Central memory CD8-positive, alpha-beta T cell (primary cell): ENCODE measurements at places on chromosomes 2 and 18.

- no peak for DNase-seq
- H3K4me1 ChIP-seq: no peaks in the 10 kb centered on the region
- H3K4me3 ChIP-seq: no peak overlapping the region
- peaks cover 1% of the 10 kb centered on the region for H3K36me3 ChIP-seq
- no peak overlapping the region for H3K27ac ChIP-seq
Measured at GRCh38 chr2:65527451-65528240, 95.2 kb upstream of the SPRED2 start.

DNA sequence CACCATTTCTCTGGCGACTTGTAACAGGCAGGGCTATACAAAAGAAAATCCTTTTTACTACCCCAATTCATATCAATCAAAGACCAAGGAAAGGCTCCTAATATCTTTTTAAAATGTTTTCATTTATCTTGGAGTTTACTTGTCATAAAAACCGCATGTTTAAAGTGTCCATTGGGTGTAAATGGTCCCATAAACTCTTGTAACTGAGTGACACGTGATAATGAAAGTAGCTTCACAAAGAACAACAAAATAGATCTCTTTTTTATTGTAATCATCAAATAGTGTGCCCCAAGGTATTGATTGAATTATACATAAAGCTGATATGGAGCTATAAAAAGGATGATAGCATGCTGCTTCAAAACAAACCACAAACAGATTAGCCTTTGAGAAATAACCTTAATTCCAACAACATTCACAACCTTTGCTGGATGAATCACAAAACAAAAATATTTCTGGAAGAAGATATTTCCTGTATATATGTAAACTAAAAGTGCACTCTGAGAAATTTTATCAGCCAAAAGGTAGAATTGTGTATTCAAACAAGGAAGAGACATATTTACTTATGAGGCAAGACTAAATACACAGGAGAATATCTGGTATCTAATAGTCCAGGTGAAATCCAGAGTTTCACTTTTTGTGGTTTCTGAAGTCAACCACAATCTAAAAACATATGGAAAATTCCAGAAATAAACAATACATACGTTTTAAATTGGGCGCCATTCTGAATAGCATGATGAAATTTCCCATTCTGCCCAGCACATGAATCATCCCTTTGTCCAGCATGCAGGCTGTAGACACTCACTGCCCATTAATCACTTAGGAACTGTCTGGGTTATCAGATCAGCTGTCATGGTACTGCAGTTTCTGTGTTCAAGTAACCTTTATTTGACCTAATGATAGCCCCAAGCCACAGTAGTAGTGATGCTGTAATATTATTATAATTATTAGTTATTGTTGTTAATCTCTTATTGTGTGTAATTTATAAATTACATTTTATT lies 237.5 kb downstream of the PIK3C3 start:
- H3K27me3 ChIP-seq: no peaks in the 10 kb centered on the region
- H3K27ac ChIP-seq: no peak overlapping the region
- no peak overlapping the region for H3K4me3 ChIP-seq
- no peak for DNase-seq

GRCh38 chr2:119255760-119256581 lies 32.3 kb downstream of the STEAP3 start:
- no peaks in the 10 kb centered on the region for H3K4me1 ChIP-seq
- peaks cover 22% of the 10 kb centered on the region for H3K27me3 ChIP-seq
- no peak overlapping the region for H3K4me3 ChIP-seq
- no peak overlapping the region for H3K27ac ChIP-seq
- DNase-seq: no peak

DNA sequence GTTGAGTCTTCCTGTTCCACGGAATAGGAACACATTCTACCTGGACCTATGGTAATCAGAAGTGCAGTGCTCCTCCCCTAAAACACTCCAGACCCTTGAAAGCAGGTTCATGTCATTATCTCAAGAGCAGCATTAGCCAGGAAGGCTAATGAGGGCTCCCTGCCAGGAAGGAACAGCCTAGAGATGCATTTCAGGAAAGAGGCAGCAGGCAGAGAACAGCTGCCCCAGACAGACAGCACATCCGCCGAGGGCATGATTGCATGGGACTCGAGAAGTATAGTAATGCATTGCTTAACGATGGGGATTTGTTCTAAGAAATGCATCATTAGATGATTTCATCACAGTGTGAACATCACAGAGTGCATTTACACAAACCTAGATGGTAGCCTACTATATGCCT lies 171.5 kb downstream of the ALK start:
- H3K27me3 ChIP-seq: peaks cover 18% of the 10 kb centered on the region
- no peak for DNase-seq
- H3K36me3 ChIP-seq: no peaks in the 10 kb centered on the region
- H3K27ac ChIP-seq: no peak overlapping the region

DNA sequence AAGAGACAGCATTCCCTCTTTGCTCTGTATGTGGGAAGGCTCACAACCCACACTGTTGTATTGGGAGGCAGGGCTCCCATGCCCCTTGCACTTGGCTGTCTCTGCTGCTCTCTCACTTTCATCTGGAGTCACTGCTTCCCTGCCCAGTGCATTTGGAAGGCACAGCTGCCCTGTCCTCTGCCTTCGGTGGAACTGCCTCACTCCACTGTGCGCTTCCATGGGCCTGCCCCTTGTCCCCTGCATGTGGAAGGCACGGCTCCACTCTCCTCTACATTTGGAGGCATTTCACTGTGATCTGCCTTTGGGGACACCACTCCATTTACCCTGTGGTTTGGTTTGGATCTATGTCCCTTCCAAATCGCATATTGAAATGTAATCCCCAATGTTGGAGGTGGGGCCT lies 9.1 kb upstream of the PROM2 start:
- no peaks in the 10 kb centered on the region for H3K4me1 ChIP-seq
- no peak for DNase-seq
- no peaks in the 10 kb centered on the region for H3K36me3 ChIP-seq
- no peak overlapping the region for H3K27ac ChIP-seq
- H3K4me3 ChIP-seq: no peak overlapping the region

DNA sequence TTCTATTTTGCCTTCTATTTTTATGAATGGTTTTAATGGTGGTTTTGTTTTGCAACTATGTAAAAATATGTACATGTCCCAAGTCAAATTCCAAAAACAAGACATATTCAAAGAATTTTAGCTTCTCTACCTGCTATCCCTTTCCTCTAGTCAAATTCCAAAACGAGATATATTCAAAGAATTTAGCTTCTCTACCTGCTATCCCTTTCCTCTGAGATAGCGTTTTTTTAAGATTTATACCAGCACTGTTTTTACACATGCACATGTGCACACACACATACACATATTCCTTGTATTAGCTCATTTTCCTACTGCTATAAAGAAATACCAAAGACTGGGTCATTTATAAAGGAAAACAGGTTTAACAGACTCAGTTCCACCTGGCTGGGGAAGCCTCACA lies 199.1 kb upstream of the ARL4C start:
- H3K27ac ChIP-seq: no peak overlapping the region
- no peak overlapping the region for H3K4me3 ChIP-seq
- no peak for DNase-seq
- peaks cover 68% of the 10 kb centered on the region for H3K27me3 ChIP-seq
- no peaks in the 10 kb centered on the region for H3K36me3 ChIP-seq

- H3K27me3 ChIP-seq: no peaks in the 10 kb centered on the region
- no peak for DNase-seq
- H3K36me3 ChIP-seq: peaks cover 2% of the 10 kb centered on the region
- H3K4me1 ChIP-seq: no peaks in the 10 kb centered on the region
- no peak overlapping the region for H3K4me3 ChIP-seq
- no peak overlapping the region for H3K27ac ChIP-seq
Measured at GRCh38 chr2:39469807-39470206, 32.7 kb upstream of the MAP4K3 start.

DNA sequence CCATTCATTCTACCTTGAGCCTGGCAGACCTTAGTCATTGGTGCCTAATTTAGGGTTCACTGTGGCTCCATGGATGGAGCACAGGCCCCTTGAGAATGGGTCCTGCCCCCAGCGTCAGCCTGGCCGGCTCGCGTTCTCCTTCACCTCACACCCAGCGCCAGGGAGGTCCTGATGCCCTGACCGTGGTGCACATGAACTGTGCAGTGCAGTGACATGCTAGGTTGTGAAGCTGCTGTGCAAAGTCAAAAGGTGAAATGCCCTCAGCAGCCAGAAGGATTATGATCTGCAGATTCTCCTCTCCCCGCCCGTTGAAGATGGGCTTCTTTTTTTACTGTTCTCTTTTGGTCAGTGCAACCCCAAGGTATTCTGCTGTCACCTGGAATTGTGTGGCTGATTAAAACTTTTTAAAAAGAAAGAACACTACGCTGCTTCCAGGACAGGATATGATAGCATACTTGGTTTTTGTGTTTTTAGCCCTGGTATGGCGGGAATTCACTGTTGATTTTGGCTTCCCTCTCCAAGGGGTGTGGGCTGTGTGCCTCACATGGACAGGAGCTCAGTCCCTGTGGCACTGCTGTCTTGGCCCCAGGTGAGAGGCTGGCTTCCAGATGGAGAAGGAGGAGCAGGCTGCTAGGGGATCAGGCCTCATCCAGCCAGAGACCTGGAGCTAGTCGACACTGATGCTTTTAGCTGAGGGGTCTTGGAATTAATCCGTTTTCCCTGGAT lies 49.4 kb upstream of the MCFD2 start:
- peak overlapping the region; percentile 46 for H3K27ac ChIP-seq
- H3K36me3 ChIP-seq: peaks cover 7% of the 10 kb centered on the region
- no peak for DNase-seq
- H3K4me3 ChIP-seq: no peak overlapping the region

- H3K36me3 ChIP-seq: no peaks in the 10 kb centered on the region
- H3K4me3 ChIP-seq: no peak overlapping the region
- DNase-seq: no peak
- no peak overlapping the region for H3K27ac ChIP-seq
Measured at GRCh38 chr18:39172695-39173421, 1607.3 kb upstream of the CELF4 start.

- H3K4me3 ChIP-seq: peak overlapping the region; percentile 45
- peaks cover 48% of the 10 kb centered on the region for H3K4me1 ChIP-seq
- peaks cover 2% of the 10 kb centered on the region for H3K36me3 ChIP-seq
- peak overlapping the region; percentile 79 for H3K27ac ChIP-seq
Measured at GRCh38 chr2:195575879-195576401, 81.1 kb upstream of the SLC39A10 start.

- no peak overlapping the region for H3K4me3 ChIP-seq
- peaks cover 15% of the 10 kb centered on the region for H3K27me3 ChIP-seq
- no peak overlapping the region for H3K27ac ChIP-seq
- no peak for DNase-seq
Measured at GRCh38 chr18:58996131-58996641, 131.5 kb downstream of the ZNF532 start.

DNA sequence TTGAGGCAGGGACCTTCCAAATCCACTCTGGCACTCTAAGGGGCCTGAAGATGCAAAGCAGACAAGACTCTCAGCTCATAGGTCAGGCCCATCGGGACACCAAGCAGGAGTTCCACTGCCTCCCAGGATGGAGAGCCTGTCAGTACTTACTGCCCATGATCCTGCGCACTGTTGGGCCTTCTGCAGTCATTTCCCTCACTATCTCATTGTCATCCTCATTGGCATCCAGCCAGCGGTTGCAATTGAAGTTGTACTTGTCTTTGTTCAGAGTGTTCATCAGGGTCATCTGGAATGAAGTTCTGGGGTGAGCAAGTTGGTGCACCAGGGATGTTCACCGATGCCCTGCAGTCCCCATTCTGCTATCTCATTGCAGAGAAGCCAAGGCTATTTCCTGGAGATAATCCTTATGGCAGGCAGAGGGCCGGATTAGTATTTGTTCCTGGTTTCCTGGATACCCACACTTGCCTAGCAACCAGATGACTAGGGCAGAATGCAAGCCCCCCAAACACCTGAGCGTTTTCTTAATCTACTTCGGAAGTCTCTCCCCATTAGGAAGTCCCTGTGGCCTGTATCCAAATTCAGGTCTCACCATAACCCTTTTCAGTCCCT lies 65.1 kb downstream of the LOXHD1 start:
- H3K4me3 ChIP-seq: no peak overlapping the region
- peaks cover 19% of the 10 kb centered on the region for H3K27me3 ChIP-seq
- H3K27ac ChIP-seq: no peak overlapping the region
- peaks cover 9% of the 10 kb centered on the region for H3K4me1 ChIP-seq
- DNase-seq: no peak

DNA sequence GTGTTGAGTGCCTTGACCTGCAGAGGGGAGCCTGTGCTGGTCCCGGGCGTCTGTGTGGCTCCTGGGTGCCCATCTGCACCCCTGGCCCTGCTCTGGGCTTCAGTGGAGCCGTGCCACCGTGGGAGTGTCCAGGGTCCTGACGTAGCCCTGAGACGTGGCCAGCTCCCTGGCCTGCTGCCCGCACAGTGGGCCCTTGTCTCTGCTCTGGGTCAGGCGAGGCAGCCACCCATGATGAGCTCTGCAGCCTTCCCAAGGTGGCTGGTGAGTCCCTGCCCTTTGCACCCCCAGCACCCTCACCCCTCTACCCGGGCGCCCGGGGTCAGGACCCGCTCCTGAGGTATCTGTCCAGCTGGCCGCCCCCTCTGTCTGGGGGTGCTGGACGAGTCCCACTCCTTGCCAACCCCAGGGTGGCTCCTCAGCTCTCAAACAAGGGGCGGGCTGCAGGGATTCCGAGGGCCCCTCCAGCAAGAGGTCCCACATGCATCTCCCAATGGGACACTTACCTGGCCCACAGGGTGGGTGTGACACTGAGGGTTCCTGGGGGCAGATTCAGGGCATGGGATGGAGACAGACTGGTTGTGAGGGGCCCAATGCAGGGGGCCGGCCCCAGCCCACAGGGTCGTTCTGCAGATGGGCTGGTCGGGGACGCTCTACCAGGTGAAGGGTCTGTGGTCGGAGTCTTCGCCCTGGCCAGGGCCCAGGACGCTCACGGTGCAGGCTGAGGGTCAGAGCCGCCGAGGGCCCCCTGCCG lies 2.4 kb downstream of the NEU4 start:
- peaks cover 4% of the 10 kb centered on the region for H3K36me3 ChIP-seq
- no peaks in the 10 kb centered on the region for H3K27me3 ChIP-seq
- DNase-seq: no peak
- H3K4me1 ChIP-seq: no peaks in the 10 kb centered on the region
- no peak overlapping the region for H3K4me3 ChIP-seq

- H3K27ac ChIP-seq: no peak overlapping the region
- no peaks in the 10 kb centered on the region for H3K27me3 ChIP-seq
- no peak for DNase-seq
Measured at GRCh38 chr2:190482451-190482850, 52.1 kb downstream of the NEMP2 start.

DNA sequence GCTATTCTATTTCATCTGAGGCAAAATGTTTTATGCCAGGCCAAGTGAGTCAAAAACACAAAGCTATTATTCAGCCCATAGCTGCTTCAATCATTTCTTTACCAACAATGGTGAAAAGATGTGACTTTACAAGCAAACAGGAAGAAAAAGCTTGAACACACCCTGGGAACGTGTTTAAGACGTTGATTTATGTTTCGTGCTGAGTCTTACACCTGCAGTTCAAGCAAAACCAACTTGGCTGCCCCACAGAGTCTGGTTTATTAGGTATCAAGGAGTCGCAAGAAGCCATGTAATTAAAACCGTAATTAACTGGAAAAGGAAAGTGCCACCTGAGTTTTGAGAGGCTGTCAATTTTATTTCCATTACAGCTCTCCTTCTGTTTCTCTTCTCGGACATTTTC lies 295.5 kb downstream of the MEIS1 start:
- DNase-seq: no peak
- H3K4me3 ChIP-seq: no peak overlapping the region
- H3K27me3 ChIP-seq: no peaks in the 10 kb centered on the region
- H3K27ac ChIP-seq: no peak overlapping the region
- H3K36me3 ChIP-seq: no peaks in the 10 kb centered on the region
- H3K4me1 ChIP-seq: no peaks in the 10 kb centered on the region

GRCh38 chr2:85475799-85476490 lies 57.4 kb downstream of the SH2D6 start:
- H3K27ac ChIP-seq: no peak overlapping the region
- peaks cover 10% of the 10 kb centered on the region for H3K27me3 ChIP-seq
- no peak overlapping the region for H3K4me3 ChIP-seq
- H3K4me1 ChIP-seq: no peaks in the 10 kb centered on the region
- no peak for DNase-seq
